ENCODE measurements at places on chromosomes 2 and 18. TPM values are rescaled to one million over a fixed set of nuclear protein-coding genes. Genes with fewer than 3 reads are reported as not detected.

DNA sequence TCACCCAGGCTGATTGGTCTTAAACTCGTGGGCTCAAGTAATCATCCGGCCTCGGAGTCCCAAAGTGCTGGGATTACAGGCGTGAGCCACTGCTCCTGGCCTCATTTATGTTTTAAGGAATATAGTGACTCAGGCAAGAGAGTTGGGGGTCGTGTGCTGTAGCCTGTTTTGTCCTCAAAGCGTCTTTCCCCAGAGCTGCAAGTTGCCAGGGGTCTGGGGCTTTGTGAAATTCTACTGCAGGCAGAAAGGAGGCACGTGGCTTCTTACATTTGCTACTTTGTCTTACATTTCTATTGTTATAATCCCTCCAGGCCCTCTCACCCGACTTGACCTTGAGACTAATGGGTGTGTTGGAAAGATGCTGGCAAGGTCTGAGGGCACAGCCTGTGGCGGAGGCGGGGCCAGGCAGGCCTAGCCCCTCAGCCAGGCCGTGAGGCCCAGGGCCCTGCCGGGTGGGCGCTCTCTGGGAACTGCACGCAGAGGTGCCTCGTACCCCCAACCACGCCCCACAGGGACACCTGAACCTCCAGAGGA lies 85.8 kb upstream of the NDUFV2 start:
- no peak for DNase-seq

- DNase-seq, result no peak
Measured at GRCh38 chr2:43133708-43134570, 92.5 kb downstream of the ZFP36L2 start.

The TTN gene
- polyA plus RNA-seq, result 0.10 TPM

DNA sequence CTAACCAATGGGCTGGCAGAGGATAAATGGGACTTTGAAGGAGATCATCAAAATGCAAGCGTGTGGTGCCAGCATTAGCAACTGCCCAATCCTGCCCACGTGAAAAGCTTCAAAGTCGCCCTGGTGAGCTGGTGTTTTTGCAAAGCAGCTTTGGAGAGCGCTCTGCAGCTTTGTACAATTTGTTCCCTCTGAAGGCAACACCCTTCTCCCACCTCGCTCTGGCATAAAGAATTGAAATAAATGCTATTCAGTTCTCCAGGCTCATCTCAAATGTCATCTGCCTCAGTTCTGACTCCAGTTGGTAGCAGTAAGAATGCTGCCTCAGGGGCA lies 3.5 kb downstream of the COPS9 start:
- no peak for DNase-seq

The CPS1 gene
- 0.24 TPM for polyA plus RNA-seq

The ZEB2 gene
- 17.9 TPM for polyA plus RNA-seq

DNA sequence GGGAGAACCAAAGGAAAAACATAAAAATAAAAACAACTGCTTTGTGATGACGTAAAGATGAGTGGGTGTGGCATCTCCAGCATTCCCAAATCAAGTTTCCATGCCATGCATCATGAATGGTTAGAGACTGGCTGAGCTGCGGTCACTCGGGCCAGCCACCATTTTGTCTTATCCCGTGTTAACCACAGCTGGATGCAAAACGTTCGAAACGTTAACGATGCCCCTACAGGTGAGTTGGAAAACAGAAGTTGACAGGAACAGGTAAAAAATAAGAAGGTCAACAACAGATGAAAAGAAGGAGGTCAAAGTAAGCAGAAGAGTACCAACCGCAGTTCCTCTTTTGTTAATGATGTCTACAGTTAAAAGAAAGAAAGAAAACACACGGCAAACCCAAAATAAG lies 411.1 kb downstream of the NRXN1 start:
- no peak for DNase-seq

GRCh38 chr2:176818617-176819016 lies 394.0 kb upstream of the HNRNPA3 start:
- no peak for DNase-seq

DNA sequence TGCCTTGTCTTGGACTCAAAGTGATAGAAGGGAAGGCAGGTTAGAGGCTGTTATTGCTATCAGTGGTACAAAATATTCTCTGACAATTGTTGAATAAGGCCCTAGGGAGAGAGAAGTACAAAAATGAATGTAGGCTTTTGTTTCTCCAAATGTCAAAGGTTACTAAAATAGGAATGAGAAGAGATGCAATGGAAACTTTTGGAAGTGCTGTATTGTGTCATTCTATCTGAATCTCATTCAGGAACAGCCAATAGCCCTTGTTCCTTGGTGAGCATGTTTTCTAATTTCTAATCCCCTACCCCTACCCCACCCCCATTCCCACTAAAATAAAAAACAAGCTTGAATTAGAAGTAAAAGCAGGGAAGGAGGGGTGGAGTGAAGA lies 166.4 kb downstream of the GPD2 start:
- no peak for DNase-seq
